ACHN (cell line): ENCODE measurements at places on chromosomes 11 and 22.

DNA sequence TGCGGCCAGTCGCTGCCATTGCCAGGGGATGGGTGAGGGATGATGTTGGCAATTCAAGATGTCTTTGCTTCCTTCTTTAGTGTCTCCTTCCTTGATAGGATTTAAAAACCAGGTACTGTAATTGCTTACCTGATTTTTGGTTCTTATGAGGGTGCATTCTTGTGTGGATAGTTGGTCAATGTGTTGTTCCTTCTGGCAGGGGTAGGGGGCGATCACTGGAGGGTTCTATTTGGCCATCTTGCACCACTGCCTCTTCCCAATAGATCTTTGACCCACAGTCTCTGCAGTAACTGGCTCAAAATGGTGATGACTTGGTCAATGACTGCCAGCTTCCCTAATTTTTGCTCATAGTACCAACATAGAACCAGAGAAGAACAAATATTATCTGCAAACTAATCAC, 680.1 kb downstream of the DLG2 start:
- DNase-seq, result no peak

- DNase-seq, result no peak
These were observed 27.0 kb upstream of the MTMR2 start for GRCh38 chr11:95950905-95951304.

DNA sequence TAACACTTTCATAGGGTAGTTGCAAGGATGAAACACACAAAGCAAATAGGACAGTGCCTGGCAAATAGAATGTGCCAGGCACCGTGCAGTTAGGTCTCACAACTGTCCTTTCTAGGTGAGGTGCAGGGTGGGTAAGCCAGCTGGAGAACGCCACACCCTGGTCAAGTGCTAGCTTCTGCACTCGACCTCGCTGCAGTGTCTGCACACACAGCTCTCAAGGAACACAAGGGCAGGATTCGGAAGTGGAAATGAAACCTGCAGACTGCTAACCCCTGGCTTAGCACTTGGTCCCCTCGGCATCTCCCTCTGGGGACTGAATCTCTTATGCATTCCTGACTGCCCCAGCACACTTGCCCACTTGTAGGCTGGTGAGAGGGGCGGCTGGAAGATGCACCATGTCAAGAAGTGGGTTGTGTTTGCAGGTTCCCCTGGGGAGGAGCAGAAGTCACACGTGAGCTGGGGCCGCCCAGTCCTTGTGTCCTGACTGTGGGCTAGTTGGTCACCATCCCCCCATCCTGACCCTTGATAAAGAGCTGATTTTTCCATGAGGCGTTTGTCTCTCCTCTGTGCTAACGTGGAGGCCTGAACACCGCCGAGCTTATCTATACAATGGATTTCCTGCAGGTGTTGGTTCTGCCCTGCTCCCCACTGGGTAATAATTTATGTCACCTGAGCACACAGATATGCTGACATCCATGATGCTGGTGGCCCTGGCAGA, 89.0 kb downstream of the MICAL2 start:
- DNase-seq, result no peak

DNA sequence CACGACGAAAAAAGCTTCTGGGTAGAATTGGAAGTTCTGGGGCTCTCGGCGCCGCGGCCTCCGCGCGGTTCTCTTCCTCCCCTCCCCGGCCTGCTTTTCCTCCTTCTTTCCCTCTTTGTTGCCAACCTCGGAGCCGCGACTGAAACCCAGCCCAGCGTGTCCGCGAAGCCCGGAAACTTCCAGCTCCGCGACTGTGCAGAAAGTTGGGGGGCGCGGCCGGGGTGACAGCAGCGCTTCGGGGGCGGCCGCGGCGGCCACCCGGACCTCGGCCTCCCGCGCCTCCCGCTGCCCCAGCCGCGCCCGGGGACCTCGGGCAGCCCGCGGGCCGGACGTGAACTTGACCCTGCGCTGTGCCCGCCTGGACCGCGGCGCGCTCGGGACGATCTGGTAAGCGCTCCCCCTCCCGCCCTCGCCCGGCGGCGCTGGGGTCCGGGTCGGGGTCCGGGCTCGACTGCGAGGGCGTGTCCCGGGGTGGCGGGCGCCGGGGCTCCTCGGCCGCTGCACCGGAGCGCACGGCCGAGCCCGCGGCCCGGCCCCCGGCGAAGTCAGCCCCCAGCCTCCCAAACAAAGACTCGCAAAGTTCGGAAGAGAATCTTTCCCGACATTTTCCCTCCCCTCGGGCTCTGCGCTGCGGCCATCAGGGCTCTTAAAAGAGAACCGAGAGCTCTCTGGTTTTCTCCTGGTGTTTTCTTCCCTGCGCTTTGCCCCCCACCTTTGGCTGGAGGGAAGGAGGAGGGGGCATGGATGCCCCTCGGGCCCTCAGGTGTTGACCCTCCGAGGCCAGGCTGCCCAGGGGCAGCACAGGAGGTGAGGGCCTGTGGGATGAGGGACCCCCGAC, 67.9 kb upstream of the WNT7B start:
- no peak for DNase-seq
